RWPE1 (cell line): ENCODE measurements at places on chromosomes 7 and 10.

GRCh38 chr7:101952355-101953247 lies 135.2 kb downstream of the CUX1 start:
- DNase-seq = peak; percentile 71

- no peak for DNase-seq
These were observed 4.3 kb upstream of the YKT6 start for GRCh38 chr7:44196450-44196872.

DNA sequence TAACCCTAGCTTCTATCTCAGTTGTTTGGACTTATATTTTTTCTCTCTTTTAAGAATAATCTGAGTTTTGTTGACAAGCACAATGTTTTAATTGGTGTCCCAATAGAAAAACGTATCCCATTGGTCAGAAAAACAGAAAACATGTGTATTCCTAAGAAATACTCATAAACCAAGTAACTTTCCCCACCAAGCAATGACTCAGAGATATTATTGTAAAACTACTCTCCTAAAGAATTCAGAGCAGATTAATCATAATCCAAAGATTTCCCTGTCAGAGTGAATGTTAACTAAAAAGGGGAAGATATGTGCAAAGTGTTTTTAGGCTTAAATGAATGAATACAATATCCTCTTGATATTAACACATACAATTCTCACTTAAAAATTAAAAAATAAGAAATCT lies 29.4 kb upstream of the MBL2 start:
- DNase-seq = peak; percentile 64

DNA sequence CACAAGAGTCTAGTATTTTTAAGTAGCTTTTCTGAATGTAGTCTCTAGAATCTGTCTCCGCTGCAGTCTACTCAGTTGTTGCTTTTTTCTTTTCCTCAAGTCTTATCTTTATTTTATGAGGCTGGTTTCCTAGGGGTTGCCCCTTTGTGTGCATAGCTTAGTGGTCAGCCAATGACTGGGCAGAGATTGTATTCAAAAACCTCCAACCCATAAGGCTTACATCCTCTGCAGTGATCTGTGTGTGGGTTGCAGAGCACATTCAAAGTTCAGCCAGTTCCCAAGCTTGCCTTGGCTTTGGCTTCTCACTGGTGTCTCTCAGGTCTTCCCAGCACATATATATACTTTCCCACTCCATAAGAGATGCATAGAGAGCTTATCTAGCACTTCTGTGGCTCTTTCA lies 160.0 kb upstream of the TCF7L2 start:
- DNase-seq = no peak

GRCh38 chr10:93416824-93417223 lies 65.3 kb downstream of the MYOF start:
- DNase-seq = no peak

- no peak for DNase-seq
These were observed 2.6 kb upstream of the NEURL1 start for GRCh38 chr10:103490986-103491314.

DNA sequence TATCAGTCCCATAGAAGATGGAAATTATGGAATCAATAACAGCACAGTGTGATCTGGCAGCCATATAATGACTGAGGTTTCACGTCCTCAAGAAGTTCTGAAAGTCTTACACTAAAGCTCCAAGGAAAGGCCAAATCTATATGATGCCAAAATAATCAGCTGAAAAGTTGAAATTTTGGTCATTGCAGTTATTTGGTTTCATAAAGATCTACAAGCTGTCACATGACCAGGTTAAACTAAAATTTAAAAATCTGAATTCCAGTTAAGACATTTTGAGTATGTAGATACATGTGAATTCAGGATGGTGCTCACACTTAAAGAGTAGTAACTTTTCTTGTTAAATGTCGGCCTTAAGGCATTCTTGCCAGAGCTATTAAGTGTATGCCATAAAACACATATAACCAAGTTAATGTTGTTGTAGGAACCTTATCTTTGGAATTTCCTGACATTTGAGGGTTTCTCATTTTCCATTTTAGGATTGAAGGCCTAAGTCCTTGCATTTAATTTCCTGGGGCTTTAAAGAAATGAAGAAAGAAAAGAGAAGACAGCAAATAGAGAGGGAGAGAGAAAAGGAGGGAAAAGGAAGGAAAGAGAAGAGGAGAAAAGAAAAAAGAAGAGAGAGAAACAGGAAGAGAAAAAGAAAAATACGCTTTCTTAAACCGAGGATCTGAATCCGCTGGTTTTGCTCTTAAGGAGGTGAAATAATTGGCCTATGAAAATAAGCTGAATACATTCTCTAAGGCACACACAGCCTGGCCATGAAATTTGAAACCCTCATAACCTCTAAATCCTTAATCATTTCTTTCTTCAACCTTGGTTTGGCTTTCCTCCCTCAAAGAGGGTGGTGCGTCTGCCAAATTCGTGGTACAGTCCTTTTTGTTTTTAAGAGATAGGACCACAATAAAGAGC lies 43.8 kb downstream of the DENND2A start:
- no peak for DNase-seq

GRCh38 chr10:114374053-114374791 lies 30.1 kb downstream of the AFAP1L2 start:
- no peak for DNase-seq

DNA sequence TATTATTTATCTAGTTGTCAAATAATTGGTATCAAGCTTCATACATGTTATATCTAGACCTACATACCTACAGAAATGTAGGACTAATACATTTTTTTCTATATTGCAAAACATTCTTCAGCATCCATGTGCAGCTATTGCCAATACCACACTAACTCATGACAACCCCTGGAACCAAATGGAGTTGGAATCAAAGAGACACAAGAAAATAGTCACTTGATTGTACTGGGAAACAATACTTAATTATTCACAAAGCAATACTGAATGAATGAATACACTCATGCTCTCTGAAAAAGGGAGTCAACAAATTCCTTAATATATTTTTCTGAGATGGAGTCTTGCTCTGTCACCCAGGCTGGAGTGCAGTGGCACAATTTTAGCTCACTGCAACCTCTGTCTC lies 10.4 kb upstream of the CFAP43 start:
- no peak for DNase-seq

DNA sequence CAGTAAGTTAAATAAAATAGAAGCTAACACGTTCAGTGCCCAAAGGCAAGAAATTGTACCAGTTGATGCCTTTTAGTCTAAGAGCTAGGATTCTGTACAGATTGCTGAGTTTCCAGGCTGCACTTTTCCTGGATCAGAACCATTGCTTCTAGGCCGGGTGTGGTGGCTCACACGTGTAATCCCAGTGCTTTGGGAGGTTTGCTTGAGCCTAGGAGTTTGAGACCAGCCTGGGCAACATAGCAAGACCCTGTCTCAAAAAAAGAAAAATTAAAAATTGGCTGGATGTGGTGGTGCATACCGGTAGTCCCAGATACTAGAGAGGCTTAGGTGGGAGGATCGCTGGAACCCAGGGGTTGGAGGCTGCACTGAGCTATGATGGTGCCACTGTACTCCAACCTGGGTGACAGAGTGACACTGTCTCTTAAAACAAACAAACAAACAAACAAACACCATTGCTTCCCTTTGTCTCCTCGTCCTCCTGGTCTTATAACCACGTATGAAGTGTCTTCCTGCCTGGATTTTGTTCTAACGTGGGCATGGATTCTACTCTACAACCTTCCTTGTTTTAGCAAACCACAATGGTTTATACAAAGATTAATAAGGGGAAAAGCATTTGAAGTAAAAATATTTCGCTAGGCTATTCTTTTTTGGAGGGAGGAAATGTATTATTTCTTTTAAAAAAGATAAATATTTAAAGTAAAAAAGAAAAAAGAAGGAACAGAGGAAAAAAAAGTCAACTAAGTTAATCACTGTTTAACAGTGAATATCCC lies 9.7 kb upstream of the CCNY start:
- DNase-seq = no peak

DNA sequence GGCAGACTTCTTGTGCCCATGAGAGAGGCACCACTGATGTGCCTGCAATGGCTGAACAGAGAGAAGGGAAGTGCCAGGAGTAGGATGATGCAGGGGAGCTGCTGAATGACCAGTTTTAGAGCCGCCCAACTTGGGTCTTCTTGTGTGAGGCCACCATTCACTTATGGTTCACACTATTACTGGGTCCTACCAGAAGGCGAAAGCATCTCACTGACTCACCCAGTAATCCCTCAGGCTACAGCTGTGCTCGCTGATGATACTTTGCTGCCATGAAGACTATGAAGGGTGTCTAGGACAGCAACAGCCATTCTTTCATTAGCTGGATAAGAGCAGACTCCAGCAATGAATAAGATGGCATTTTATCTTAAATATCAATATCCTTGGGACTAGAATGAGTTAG lies 47.6 kb downstream of the PLXNA4 start:
- DNase-seq = no peak

DNA sequence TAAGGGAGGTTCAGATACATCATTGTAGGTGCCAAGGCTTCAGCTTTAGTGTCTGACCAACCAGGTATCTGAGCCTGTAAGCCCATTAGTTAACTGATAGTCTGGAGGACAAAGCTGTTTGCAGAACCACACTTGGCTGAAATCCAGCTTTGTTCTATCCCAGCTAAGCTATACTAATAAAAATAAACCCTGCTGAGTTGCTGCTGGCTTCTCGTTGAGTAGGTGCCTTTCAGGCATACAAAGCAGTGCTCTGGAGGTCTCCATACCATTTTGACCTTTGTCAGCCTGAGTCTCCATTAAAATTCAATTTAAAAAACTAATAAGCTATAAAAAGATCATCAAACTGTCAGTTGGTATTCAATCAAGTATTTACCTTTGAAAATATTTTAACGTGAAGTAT lies 22.0 kb downstream of the CDCA7L start:
- DNase-seq = no peak

GRCh38 chr10:36425131-36425797 lies 700.1 kb upstream of the ANKRD30A start:
- DNase-seq = no peak
